ENCODE measurements at places on chromosomes 3 and 15.

DNA sequence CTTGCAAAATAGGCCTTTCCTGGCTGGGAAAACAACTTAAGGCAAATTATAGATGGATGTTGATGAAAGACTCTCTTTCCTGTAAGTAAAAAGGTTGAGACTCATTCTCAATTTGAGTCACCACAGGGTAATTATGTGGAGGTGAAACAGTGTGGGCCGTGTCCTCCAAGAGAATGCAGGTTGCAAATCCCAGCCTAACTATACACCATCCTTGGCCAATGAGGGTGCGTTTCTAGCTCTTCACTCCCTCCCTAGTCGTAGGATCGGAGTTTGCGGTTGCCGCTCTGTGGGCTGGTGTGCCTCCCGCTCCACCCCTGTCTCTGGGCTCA, 259.9 kb downstream of the PLCL2 start:
- DNase-seq: no peak

GRCh38 chr3:100352296-100353231, 18.0 kb downstream of the NIT2 start:
- DNase-seq: no peak

DNA sequence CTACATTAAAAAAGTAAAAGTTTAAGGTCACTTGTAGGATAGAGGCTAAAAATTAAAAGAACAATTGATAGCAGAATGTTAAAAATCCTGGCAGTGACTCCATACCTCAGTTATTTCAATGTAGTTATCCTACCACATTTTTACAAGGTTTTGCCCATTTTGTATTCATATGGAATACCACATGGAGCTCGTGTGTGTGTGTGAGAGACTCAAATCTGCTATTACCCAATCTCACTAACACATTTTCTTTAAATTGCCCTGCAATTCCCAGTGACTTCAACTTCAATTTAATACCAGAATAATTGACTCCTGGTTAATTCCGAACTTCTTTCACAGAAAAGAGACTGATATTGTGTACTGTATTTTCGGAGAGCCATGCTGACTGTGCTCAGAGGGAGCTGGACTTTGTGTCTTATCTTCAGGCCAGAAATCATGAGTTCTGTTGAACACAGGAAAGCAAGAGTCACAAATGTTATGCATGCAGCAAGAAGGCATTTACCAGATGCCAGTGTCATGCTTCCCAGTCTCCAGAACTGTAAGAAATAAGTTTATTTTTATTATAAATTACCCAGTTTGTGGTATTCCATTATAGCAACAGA, 529.0 kb upstream of the NECTIN3 start:
- DNase-seq: no peak

GRCh38 chr3:8621141-8621540, 23.5 kb downstream of the SSUH2 start:
- DNase-seq: no peak

GRCh38 chr15:39624806-39625205, 43.9 kb downstream of the THBS1 start:
- DNase-seq: no peak

GRCh38 chr3:120858521-120858920, 49.5 kb upstream of the STXBP5L start:
- DNase-seq: no peak

DNA sequence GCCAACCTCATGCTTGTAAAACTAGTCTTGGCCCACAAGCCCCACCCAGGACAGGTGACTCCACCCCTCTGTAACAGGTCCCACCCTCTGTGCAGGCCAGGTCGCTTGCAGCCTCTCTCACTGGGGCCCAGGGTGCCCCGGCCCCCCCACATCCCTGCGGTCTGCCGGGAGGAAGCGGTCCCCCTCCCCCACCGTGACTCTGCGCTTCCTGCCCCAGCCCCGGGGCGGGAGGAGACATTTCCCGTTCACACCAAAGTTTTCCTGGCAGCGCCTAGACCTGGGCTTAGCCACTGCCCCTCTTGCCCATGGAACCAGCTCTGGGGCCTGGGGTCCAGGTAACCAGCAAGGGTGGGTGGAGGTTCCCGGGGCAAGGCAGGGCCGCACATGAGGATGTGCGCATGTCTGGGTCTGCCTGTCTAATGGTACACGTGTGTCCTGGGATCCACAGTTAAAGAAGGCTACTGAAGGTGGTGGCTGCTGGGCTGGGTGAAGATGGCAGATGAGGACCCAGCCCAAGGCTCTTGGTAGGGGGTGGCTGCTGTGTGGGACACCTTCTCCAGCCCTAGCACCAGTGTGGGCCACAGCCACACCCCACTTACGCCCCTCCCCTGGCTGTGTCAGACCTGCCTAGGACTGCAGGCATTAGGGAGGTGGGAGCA, 8.4 kb downstream of the NBEAL2 start:
- DNase-seq: no peak

DNA sequence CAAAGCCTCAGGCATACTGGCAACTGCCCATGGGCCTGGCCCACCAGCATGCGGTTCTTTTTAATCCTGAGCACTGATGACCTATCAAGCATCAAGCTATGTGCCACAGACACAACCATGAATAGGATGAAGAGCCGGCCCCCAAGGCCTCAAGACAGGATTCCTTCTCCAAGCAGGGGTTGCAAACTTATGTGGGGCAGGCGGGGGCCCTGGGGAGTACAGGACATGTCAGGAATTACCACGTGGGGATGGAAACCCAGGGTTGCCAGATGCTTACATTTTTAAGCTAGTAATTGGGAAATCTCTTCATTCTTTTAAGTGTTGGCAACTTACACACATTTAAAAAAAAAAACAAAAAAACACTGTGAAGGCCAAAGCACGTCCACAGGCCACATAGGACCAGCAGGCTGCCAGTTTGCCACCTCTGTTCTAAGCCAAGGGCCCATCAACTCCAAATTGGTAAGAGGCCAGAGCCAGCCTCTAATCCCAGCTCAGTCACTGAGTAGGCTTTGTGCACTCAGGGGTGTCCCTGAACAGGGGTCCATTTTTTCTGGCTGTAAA, 32.8 kb downstream of the BDH1 start:
- no peak for DNase-seq

- no peak for DNase-seq
Measured at GRCh38 chr3:51710631-51711351, 3.9 kb downstream of the GRM2 start.

GRCh38 chr3:192279664-192280063, 447.7 kb downstream of the FGF12 start:
- no peak for DNase-seq

- no peak for DNase-seq
Measured at GRCh38 chr3:11637901-11638458, 5.7 kb downstream of the VGLL4 start.

DNA sequence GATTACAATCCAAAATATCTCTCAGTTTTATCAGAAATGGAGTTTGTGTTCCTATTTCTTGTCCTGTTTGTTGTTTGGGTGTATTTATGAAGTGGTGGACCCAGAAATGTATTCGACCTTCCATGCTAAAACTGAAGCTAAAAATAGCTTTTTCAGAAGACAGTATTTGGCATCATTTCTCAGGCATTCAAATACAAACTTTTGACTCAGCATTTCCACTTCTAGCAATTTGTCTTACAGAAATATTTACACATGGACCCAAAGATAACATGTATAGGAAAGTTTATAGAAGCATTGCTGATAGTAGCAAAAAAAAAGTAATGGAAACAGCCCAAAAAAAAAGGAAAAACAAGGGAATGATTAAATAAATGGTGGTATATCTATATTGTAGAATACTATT, 156.3 kb downstream of the HCN4 start:
- DNase-seq: no peak

GRCh38 chr3:27253831-27254230, 115.4 kb downstream of the NEK10 start:
- peak; percentile 8 for DNase-seq

DNA sequence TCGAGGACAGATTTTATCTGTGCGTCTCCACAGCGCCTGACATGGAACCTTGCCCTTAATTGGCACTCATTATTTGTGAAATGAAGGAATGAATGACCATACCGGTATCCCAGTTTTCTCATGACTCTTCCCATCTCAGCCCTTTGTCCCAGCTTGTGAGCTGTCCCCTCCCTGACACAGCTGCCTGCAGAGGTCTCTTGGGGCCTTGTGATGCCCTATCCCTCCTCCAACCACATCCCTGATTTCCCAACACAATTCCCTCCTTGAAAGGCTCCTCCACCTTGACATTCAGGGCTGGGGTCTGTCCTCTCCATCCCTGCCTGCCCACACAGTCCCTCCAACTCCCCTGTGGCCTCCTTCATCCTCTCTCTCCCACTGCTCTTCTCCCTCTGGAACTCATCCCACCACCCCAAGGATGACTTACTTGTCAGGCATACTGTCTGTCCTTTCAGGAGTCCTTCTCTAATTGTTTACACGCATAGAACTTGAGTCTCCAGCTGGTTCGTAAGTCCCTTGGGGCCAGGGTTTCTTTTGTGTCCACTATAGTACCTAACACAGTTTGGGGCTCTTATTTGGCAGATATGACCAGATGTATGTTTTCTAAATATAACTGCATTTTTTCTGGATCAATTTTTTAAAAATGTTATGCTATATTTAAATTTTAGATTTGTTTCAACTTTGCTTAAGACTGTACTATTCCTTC, 35.6 kb upstream of the FILIP1L start:
- DNase-seq: no peak

- no peak for DNase-seq
Measured at GRCh38 chr3:166531730-166532129, 694.5 kb upstream of the BCHE start.

DNA sequence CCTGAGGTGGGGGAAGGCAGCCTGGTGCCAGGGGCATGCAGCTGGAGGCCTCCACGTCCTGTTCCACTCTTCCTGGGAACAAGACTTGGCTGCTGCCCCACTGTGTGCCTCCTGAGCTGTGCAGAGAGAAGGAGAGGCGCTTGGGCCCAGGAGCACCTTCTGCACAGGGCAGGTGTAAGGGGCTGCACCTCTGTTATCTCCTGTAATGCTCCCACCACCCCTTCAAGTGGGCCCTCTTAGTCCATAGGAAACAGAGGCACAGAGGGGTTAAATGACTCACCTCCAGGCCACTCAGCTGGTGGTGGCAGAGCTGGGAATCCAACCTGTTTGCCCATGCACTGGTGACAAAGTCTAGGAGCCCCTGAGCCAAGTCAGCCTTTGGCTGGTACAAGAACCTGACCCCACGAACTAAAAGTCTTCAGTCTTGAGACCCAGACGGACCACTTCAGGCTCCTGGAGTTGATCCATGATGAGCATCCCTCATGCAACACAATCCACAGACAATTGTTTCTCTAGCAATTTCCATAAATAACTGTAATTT, 93.2 kb downstream of the IQSEC1 start:
- no peak for DNase-seq

DNA sequence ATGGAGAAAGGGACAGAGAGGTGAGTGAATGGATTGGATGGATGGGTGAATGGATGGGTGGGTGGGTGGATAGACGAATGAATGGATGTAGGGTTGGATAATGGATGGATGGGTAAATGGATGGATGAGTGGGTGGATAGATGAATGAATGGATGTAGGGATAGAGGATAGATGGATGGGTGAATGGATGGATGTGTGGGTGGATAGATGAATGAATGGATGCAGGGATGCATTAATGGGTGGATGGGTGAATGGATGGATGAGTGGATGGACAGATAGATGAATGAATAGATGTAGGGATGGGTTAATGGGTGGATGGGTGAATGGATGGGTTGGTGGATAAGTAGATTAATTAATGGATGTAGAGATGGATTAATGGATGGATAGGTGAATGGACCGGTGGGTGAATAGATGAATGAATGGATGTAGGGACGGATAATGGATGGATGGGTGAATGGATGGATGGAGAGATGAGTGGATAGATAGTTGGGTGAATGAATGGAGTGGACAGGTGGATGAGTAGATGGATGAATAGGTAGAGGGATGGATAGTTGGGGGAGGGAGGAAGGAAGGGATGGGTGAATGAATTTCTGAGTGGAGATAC, 28.6 kb downstream of the CACNA2D3 start:
- DNase-seq: no peak

- DNase-seq: no peak
Measured at GRCh38 chr3:177633671-177634207, 436.5 kb upstream of the TBL1XR1 start.

DNA sequence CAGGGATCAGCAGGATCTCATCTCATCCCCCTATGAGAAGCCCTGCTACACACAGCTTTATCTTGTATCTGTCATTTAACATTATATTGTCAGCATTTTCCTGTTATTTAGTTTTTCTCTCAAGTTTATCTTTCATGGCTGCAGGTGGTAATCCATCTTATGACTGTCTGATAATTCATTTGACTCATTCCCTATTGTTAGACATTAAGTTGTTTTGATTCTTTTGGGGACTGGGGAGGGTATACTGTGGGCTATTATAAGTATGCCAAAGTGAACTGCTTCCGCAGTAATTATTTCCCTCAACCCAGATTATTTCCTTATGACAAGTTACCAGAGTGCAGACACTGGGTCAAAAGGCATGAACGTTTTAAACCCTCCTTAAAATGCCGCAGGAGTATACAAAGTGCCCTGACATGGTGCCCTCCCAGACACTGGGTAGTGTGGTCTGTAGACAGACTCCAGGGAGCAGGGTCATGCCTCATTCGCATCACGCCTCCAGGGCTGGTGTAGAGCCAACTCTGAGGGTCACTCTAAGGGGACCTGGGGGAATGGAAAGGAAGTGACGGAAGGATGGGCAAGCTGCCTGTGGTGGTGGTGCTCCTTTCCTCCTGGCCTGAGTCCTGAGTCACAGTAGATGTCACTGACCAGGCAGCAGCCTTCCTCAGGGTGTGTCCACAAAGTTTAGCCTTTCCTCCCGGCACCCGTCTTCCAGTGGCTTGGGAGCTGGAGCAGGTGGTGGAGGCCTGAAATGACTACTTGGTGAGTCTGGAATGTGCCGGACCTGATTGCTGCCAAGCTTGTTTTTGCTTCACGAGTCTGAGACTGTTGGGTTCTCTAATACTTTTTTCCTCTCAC, 11.6 kb downstream of the GPR160 start:
- DNase-seq: no peak

DNA sequence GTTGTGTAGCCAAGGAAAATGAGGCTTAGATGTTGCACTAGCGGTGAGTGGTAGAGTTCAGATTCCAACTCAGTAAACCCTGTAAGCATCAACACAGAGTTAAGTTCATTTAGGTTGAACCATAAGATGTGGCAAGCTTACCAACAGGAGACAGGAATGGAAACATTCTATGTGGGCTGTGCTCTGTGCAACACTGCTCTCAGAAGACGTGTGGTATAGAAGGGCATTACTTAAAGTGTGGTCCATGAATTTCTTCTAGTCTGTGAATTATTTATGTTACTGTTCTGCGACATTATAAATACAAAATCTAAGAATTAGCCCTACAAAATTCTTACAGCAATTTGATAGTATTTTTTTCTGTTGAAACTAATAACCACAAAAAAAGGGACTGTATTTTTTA, 213.3 kb downstream of the GRM7 start:
- no peak for DNase-seq

GRCh38 chr3:186746008-186746407, 28.8 kb downstream of the KNG1 start:
- no peak for DNase-seq

- no peak for DNase-seq
Measured at GRCh38 chr3:74789111-74789510, 174.7 kb upstream of the CNTN3 start.
